ENCODE measurements at places on chromosomes 16 and 17.

GRCh38 chr17:17772231-17772630, 64.6 kb downstream of the SREBF1 start:
- no peak for DNase-seq

DNA sequence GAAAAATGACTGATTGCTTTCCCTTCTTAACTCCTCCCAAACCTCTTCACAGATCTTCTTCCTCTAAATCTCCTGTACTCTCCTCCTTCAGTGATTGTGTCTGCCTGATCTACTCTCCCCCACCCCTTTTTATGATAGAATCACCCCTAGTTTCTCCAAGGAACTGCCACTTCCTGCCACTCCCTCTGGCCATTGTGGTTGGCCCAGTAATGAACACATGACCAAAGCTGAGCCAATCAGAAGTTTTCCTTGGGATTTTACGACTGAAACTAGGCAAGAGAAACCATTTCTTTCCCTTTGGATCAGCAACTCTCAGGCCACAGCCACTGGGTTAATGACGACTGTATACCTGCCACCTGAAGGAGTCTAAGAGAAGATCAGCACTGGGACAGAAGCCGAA, 15.9 kb downstream of the IRX3 start:
- no peak for DNase-seq

- no peak for DNase-seq
Measured at GRCh38 chr17:19381741-19382444, 3.6 kb downstream of the MAPK7 start.

DNA sequence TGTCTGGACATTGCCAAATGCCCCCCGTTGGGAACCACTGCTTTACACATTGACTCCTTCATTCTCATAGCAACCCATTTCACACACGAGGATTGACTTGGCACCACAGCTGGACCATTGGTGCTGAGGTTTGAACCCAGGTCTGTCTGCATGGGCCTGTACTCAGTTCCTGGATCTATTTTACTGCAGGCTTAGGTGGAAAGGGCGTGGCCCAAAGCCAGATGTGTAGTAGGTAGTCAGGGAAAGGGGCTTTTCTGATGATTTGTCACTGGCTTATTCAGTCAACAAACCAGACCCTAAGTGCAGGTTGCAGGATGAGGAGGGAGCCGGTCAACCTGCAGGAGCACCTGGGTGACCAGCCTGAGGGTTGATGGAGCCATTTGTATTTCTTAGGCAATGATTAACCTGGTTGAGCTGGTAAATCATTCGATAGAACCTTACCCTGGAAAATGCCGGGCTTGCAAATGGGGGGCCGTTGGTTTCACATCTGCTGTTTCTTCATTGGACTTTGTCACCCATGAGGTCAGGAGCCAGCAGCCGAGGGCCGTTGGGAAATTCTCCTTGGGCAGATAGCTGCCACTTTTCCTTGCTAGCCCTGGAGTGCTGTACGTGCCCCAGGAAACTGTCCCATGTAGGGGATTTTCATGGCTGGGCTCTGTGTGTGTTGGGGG, 104.4 kb downstream of the CMIP start:
- DNase-seq: no peak

GRCh38 chr17:82544431-82545070, 25.0 kb downstream of the FOXK2 start:
- DNase-seq: no peak

DNA sequence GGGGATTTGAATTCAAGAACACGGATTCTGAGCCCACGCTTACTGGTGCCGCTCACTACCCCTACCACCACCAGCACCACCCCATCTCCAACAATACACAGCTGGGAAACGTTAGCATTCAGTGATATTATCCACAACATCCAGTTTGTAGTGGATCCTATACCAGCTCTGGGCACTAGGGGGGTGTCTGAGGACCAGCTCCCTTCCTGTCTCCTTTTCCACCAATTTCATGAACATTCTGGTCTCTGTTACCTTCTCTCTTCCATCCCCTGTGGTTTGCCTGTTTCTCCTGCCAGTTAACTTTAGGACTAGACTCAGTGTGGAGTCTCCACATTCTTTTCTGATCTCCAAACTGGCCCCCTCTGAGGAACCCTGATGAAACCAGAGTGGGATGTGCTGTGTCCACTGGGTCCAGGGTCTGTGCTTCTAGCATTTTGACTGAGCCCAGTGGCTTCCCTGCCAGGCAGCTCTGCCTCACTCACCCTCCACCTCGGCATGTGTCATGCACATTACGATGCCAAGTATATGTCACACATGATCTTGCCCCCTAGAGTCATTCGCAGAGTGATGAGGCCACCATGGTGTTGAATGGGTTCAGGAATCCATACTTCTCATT, 187.0 kb upstream of the CDH13 start:
- no peak for DNase-seq

- no peak for DNase-seq
Measured at GRCh38 chr17:42409523-42410318, 13.3 kb downstream of the CAVIN1 start.

GRCh38 chr17:17675416-17675815, 5.8 kb upstream of the RAI1 start:
- no peak for DNase-seq

GRCh38 chr16:50299508-50300105, 33.3 kb downstream of the ADCY7 start:
- DNase-seq: no peak

DNA sequence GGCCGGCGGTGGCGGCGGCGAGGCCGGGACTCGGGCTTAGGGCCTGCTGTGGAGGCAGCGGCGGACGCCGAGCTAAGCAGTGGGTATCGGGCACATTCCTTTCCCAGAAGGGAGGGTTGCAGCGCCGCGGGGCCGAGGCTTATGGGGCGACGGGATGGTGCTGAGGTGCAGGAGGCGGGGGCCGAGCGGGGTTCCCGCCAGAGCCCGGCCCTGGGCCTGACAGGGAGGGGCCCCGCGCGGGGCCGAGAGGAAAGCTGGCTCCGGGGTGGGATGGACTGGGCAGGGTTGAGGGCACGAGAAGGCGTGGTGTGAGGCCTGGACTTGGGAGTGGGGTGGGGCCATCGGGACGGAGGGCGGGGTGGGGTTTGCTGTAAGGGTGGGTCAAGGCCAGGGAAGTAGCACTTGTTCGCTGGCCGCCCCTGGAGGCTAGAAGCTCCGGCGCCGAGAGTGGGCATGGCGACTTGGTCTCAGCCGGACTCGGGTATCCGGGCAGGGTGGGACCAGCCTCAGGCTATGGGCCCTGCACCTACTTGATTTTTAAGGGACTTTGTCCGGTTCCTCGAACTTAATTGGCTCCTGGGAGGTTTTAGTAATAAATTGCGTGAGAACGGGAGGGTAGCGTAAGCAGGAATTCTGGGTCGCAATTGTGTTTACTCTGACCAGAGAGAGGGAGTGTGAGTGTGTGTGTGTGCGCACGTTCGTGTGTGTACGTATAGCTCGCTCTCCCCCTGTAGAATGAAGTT, 396 bp downstream of the NFE2L1 start:
- peak; percentile 39 for DNase-seq

- no peak for DNase-seq
Measured at GRCh38 chr16:69157196-69157595, 24.7 kb downstream of the UTP4 start.

GRCh38 chr17:78884148-78884825, 18.7 kb downstream of the CEP295NL start:
- no peak for DNase-seq

- no peak for DNase-seq
Measured at GRCh38 chr16:84686707-84687298, 13.0 kb upstream of the USP10 start.

GRCh38 chr17:27602721-27603420, 28.1 kb upstream of the LGALS9 start:
- no peak for DNase-seq

DNA sequence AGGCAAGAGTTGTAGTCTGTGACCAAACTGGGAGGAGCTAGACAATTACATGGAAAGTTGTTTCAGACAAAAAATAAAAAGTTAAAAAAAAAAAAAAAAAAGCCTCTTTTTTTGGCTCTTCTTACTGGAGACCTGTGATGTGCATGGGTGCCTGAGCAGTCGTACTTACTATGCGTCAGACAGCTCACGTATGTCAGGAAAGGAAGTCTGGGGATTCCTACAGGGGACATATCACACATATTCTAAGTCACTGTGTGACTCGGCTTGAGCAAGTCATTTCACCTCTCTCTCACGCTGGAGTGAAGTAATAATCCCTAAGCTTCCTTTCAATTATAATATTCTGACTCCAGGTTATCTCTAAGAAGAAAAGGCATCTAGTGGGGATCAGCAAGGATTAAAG, 6.0 kb downstream of the SLFN14 start:
- DNase-seq: no peak

GRCh38 chr16:29314292-29314934, 92.1 kb downstream of the NPIPB11 start:
- DNase-seq: no peak

DNA sequence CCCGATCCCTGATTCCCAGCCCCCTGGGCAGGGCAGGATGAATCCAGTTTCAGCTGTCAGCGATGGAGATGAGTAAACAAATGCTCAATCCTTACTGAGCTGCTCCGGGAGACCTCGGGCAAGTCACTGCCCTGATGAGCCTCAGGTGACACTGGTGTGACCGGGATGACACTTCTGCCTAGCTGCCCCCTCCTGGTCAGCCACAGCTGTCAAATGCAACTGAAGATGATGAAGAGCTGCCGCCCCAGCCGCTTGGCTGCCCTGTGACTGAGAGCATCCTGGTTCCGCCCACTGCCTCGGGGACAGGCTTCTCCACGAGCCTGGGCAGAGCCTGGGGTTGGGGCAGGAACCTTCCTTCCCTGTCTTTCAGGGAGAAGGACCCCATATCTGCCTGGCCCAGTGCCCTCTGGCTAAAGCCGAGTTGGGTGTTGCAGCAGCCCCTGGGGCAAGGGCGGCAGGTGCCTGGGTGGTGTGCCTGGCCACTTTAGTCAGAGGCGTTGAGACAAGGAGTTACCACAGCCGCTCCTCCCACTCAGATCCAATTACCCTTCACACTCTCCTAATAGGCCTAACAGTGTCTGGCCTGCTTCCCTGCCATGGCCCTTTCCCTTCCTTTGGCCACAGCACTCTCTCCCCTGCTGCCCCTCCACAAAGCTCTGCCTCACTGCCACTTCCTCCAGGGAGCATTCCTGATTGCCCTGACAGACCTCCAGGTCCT, 5.5 kb downstream of the CCL17 start:
- no peak for DNase-seq

DNA sequence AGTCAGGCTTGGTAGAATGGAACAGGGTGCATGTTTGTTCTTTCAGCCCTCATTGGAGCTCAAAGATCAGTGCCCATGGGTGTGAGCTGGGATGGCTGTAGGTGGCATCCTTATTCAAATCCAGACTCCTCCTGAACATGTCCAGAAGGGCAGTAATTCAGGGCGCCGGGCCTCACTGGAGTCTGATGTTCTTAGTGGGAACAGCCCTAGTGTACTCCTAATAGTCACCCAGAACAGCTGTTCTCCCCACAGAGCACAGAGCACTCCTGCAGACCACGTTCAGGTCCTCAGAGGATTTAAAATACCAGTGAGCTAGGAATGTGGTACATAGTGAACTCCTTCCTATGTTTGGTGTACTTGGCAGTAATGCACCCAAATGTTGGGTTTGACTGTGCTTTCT, 96.2 kb downstream of the BANP start:
- no peak for DNase-seq

Data from NCI-H2029 treated with DMSO at 0.1 percent for 48 hours (cell line).